Caco-2 (cell line): ENCODE measurements at places on chromosomes 3 and 15. TPM values are rescaled to one million over a fixed set of nuclear protein-coding genes. Genes with fewer than 3 reads are reported as not detected.
A peak's percentile ranks its signal among the peaks of the same experiment; 100 is the strongest.

DNA sequence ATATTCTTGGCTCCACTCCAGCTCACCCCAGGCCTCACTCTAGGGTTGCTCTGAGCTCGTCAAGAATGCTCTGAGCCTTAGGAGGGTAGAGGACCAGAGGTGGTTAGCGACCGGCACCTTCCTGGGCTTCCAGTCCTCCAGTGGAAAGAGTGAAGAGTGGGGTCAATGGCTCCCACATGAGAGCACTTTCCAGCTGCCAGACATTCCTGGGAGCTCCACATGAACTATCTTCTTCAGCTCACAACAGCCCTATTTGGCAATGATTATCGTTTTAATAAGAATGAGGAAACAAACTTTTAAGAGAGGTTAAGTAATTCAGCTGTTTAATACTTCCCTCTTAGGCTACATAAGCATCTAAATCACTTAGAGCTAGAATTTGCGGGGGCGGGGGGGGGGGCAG is 139.3 kb downstream of the STT3B start:
- DNase-seq = no peak
- no peak overlapping the region for H3K4me3 ChIP-seq
- H3K4me1 ChIP-seq = no peaks in the 10 kb centered on the region

GRCh38 chr3:88032245-88032644 is 26.6 kb downstream of the CGGBP1 start:
- no peaks in the 10 kb centered on the region for H3K36me3 ChIP-seq
- no peaks in the 10 kb centered on the region for H3K27me3 ChIP-seq
- no peak overlapping the region for H3K4me3 ChIP-seq
- H3K4me1 ChIP-seq = no peaks in the 10 kb centered on the region
- no peak for DNase-seq

- no peaks in the 10 kb centered on the region for H3K36me3 ChIP-seq
- no peak for DNase-seq
- no peaks in the 10 kb centered on the region for H3K27me3 ChIP-seq
- no peak overlapping the region for H3K27ac ChIP-seq
Observed at GRCh38 chr3:154364849-154365248, 40.6 kb upstream of the DHX36 start.

DNA sequence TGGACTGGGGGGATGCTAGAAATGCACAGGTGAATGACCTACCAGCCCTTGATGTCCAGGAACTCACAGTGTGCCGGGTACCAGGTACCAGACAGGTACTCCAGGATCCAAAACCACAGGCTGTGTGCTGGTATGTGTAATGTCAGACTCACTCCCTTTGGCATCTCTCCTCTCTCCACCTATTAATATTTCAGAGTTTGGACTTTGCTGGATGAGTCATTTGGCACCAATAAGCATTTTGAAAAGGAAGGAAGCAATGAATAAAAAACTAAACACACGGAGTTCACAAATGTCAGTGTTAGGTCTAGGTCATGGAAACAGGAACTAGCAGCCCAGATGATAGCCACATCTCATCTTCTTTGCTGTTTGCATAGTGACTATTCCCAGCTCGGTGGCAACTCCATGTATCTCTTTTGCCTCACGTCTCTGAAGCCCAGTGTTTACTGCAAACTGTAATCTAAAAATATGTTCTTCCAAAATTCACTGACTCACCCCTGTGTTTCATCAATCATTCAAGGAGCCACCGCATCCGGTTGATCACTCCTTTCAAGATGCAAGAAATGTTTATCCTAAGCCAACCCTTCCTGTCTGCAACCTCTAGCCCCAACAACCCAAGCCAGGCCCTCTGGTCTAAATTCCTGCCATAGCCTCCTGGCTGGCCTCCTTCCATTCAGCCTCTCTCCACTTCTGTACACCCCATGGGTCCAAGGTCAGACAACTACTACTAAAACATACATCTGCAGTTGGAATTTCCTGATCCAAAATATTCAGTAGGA is 8.4 kb downstream of the ITGB5 start:
- no peak for DNase-seq
- H3K36me3 ChIP-seq = no peaks in the 10 kb centered on the region
- H3K27me3 ChIP-seq = no peaks in the 10 kb centered on the region
- peaks cover 22% of the 10 kb centered on the region for H3K4me1 ChIP-seq

GRCh38 chr3:128174675-128175590 is 21.7 kb downstream of the EEFSEC start:
- no peaks in the 10 kb centered on the region for H3K36me3 ChIP-seq
- no peak for DNase-seq
- H3K4me3 ChIP-seq = no peak overlapping the region
- no peak overlapping the region for H3K27ac ChIP-seq
- no peaks in the 10 kb centered on the region for H3K27me3 ChIP-seq

DNA sequence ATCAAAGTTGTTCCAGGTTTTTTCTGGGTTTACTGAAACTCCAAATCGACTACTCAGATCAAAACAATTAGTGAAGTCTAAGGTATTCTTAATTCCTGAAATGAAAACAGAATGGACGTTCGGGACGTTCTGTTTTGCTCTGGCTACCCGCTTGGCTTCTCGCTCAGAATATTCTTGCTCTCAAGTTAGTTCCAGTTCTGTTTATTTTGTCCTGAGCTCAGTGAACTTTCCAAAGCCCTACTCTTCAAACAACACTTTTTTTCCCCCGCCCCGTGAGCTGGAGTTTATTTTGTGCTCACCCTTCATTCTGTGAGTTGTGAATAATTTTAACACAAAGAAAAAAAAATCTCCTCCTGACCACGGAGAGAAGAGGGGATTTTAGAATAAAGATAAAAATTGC is 72.6 kb downstream of the SAMMSON start:
- H3K4me3 ChIP-seq = no peak overlapping the region
- H3K36me3 ChIP-seq = no peaks in the 10 kb centered on the region
- H3K27me3 ChIP-seq = no peaks in the 10 kb centered on the region
- DNase-seq = no peak
- H3K4me1 ChIP-seq = no peaks in the 10 kb centered on the region

DNA sequence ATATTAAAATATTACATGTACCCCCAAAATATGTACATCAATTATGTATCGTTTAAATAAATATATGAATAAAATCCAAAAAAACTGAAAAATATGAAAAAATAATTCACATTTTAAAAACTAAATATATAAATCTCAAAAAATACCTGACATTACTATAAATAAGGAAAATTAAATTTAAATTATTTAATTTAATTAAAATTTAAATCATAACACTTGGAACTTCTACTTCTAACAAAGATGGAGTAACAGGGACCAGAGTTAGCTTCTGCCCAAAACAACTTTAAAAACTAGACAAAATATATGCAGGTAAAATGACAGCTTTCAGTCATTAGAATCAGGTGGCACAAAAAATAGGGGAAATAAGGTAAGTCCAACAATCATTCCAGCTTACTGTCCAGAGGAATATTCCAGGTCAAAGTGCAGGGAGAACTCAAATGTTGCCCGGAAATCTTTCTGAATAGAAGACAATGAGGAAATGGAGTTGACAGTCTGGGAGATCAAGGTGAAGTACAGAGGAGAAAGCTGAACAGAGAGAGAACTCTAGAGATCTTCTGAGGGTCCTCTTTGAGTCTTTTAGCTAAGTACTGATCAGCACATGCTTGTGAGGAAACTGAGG is 207.7 kb upstream of the ATP11B start:
- 0 out of 2 replicates have a peak, but pooled peaks cover 6% of the 10 kb centered on the region for H3K4me1 ChIP-seq
- H3K36me3 ChIP-seq = no peaks in the 10 kb centered on the region
- no peaks in the 10 kb centered on the region for H3K27me3 ChIP-seq
- DNase-seq = no peak

- H3K36me3 ChIP-seq = no peaks in the 10 kb centered on the region
- no peak for DNase-seq
- H3K27me3 ChIP-seq = no peaks in the 10 kb centered on the region
Observed at GRCh38 chr3:172877011-172877410, 126.5 kb downstream of the ECT2 start.

DNA sequence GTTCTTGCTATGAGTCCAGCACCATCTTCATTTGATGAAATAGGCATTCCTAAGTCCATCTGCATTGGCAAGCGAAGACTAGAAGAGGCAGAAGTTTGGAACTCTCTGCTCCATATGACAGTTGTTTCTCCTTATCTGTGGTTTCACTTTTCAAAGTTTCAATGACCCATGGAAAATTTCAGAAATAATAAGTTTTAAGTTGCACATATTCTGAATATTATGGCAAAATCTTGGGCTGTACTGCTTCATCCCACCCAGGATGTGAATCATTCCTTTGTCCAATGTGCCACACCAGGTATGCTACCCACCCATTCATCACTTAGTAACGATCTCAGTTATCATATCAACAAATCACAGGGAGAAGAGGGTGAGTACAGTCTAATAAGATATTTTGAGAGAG is 647.9 kb downstream of the GRM7 start:
- DNase-seq = no peak
- H3K27ac ChIP-seq = no peak overlapping the region
- no peak overlapping the region for H3K4me3 ChIP-seq
- no peaks in the 10 kb centered on the region; the same call in 1 of the 2 replicates for H3K27me3 ChIP-seq

DNA sequence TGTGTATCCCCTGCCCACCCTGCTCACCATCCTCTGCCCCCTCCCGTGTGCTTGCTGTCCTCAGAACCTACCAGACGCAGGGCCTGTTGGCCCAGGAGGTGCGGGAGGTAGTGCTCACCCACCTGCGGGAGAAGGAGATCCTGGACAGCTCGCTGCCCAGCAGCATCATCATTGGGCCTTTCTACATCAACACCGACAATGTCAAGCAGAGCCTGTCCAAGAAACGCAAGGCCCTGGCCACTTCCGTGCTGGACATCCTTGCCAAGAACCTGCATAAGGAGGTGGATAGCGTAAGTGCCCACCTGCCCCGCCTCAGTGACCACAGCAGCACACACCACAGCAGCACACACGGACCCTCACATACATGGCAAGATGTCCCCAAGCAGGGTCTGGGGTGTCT is 33.0 kb downstream of the DNAH1 start:
- no peak overlapping the region for H3K4me3 ChIP-seq
- no peak for DNase-seq
- no peaks in the 10 kb centered on the region for H3K27me3 ChIP-seq
- no peak overlapping the region for H3K27ac ChIP-seq
- H3K36me3 ChIP-seq = no peaks in the 10 kb centered on the region

DNA sequence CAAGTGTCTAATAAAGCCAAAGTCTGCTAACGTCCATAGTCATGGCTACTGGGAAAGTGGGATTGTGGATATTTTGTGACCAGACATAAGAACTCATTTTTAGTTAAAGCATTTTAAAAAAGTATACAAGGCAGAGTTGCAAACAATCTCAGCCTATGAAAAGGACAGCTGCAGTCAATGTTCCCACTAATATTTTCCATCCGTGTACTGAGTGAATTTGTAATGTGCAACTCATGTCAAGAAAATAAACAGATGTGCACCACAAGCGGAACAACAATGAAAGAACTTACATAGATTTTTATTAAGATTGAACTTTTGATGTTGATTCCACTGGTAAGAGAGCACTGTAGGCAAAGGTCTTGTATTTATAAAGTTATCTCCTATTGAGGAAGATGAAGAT is 231.3 kb upstream of the SEMA6D start:
- H3K36me3 ChIP-seq = no peaks in the 10 kb centered on the region
- H3K27ac ChIP-seq = no peak overlapping the region
- H3K4me3 ChIP-seq = no peak overlapping the region
- no peaks in the 10 kb centered on the region for H3K4me1 ChIP-seq
- no peaks in the 10 kb centered on the region for H3K27me3 ChIP-seq

GRCh38 chr3:2211568-2211967 is 112.9 kb downstream of the CNTN4 start:
- H3K27ac ChIP-seq = no peak overlapping the region
- H3K27me3 ChIP-seq = no peaks in the 10 kb centered on the region
- DNase-seq = no peak
- H3K4me3 ChIP-seq = no peak overlapping the region
- peaks cover 7% of the 10 kb centered on the region for H3K4me1 ChIP-seq

GRCh38 chr3:33096093-33096868 is 665 bp downstream of the GLB1 start:
- H3K27ac ChIP-seq = peak overlapping the region; percentile 84
- H3K36me3 ChIP-seq = peaks cover 4% of the 10 kb centered on the region

GRCh38 chr3:150419959-150420358 is 11.9 kb downstream of the TSC22D2 start:
- no peaks in the 10 kb centered on the region; the same call in 1 of the 2 replicates for H3K36me3 ChIP-seq
- no peak overlapping the region for H3K27ac ChIP-seq
- no peak for DNase-seq

- H3K4me3 ChIP-seq = no peak overlapping the region
- H3K27ac ChIP-seq = no peak overlapping the region
- no peaks in the 10 kb centered on the region for H3K27me3 ChIP-seq
Observed at GRCh38 chr3:139260041-139260486, 83.8 kb upstream of the MRPS22 start.

- DNase-seq = no peak
- H3K27me3 ChIP-seq = no peaks in the 10 kb centered on the region
- H3K27ac ChIP-seq = no peak overlapping the region
Observed at GRCh38 chr3:131555456-131555855, 52.7 kb upstream of the MRPL3 start.

DNA sequence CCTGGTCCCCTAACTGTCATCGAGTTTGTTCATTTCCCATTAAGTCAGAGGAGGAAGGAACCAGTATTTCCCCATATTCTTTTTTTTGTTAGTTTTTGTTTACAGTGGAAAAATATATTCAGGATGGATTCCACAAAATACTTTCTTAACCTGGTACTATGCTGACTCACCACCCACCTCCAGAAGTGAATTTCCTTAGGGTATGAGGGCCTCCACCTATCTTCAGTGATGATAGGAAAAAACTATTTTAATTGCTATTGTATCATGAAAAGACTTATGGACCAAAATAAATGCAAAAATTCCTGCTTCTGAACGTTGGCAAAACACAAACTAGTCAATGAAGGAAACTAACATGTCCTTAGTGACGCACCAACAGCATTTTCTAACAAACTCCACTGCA is 64.2 kb upstream of the FOXP1 start:
- no peak overlapping the region for H3K27ac ChIP-seq
- H3K4me1 ChIP-seq = peaks cover 20% of the 10 kb centered on the region
- no peaks in the 10 kb centered on the region for H3K36me3 ChIP-seq
- H3K27me3 ChIP-seq = no peaks in the 10 kb centered on the region
- no peak for DNase-seq

Gene EFCC1
- total RNA-seq = 0.28 and 0.39 TPM in 2 replicates

Gene FSIP1
- 1.3 and 2.1 TPM in 2 replicates for total RNA-seq

Gene STRA6
- total RNA-seq = 2.1 and 3.1 TPM in 2 replicates

Gene RBPMS2
- 8.7 and 9.3 TPM in 2 replicates for total RNA-seq

Gene KCNMB2
- total RNA-seq = not detected in 2 replicates

Gene NMNAT3
- total RNA-seq = 17.5 and 17.6 TPM in 2 replicates

Gene GP5
- total RNA-seq = 0.12 and 0.25 TPM in 2 replicates

Gene CRABP1
- 113 and 116 TPM in 2 replicates for total RNA-seq

Gene GASK1A
- 0.16 TPM in 1 of 2 replicates, not detected in the other for total RNA-seq

Gene NOX5
- total RNA-seq = 0.05 TPM in 1 of 2 replicates, not detected in the other

Gene MELTF
- 29.3 and 30.6 TPM in 2 replicates for total RNA-seq

Gene SPATA12
- 0.16 TPM in 1 of 2 replicates, not detected in the other for total RNA-seq
